ENCODE measurements at places on chromosomes 11 and 22. TPM values are rescaled to one million over a fixed set of nuclear protein-coding genes. Genes with fewer than 3 reads are reported as not detected.
A peak's percentile ranks its signal among the peaks of the same experiment; 100 is the strongest.

DNA sequence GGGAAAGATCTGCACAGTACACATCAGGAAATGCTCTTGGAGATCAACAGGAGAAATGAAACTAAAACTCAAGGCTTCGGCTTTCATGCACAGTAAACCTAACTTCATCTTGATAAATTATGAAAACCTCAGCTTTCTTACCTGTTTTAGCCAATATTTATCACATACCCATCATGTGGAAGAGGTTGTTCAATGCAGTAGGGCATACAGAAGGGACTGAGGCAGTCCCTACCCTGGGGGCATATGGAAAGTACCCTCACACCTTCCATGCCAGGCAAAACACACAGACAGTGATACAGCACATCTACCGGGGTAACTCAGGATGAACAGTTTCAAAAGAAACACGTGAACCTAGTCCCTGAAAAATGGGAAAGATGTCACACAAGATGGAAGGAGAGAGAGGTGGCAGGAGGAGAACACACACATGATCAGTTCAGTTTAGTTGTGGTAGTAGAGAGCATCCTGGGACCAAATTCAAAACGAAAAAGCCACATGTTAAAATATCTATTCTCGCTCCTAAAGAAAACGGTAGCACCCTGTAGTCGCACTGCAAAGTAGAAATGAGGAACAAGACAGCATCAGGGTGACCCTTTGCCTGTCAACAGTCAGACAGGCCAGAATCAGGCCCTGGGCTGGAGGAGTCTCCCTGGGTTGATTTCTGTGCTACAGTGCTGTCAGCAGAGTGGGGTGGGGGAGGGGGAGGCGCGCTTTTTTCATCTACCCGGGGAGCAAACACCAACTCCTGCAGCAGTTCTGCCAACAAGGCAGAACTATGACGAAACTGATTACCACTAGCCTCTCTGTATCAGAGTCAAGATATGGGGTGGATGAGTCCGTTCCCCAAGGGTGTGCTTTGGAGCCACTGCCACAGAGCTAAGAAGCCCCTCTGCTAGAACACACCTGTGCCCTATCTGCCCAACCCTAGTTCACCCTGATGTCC, 1.3 kb downstream of the HIRA start:
- H3K4me3 ChIP-seq: peak overlapping the region; percentile 90
- H3K27me3 ChIP-seq: no peaks in the 10 kb centered on the region
- H3K4me1 ChIP-seq: peaks cover 26% of the 10 kb centered on the region
- DNase-seq: no peak
- peaks cover 9% of the 10 kb centered on the region for H3K36me3 ChIP-seq
- peak overlapping the region; percentile 84 for H3K27ac ChIP-seq

The GRM5 gene
- total RNA-seq: 0.17 TPM

DNA sequence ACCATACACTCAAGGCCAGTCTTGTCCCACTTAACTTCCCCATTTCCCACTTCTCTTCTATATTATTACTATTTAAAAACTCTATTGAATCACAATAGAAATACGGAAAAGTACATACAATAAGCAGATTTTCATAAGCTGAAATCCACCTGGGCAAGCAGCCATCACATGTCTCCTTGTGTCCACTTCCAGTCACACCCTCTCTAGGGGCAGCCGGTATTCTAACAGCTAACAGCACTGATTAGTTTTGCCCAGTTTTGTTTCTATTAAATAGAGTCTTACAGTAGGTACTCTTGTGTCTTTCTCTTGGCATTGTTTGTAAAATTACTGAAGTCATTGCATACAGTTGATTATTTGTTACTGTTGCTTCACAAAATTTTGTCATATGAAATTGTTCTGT, 37.8 kb downstream of the PPP6R3 start:
- no peaks in the 10 kb centered on the region for H3K27me3 ChIP-seq
- no peak overlapping the region for H3K27ac ChIP-seq
- H3K4me3 ChIP-seq: no peak overlapping the region
- H3K4me1 ChIP-seq: peaks cover 40% of the 10 kb centered on the region

DNA sequence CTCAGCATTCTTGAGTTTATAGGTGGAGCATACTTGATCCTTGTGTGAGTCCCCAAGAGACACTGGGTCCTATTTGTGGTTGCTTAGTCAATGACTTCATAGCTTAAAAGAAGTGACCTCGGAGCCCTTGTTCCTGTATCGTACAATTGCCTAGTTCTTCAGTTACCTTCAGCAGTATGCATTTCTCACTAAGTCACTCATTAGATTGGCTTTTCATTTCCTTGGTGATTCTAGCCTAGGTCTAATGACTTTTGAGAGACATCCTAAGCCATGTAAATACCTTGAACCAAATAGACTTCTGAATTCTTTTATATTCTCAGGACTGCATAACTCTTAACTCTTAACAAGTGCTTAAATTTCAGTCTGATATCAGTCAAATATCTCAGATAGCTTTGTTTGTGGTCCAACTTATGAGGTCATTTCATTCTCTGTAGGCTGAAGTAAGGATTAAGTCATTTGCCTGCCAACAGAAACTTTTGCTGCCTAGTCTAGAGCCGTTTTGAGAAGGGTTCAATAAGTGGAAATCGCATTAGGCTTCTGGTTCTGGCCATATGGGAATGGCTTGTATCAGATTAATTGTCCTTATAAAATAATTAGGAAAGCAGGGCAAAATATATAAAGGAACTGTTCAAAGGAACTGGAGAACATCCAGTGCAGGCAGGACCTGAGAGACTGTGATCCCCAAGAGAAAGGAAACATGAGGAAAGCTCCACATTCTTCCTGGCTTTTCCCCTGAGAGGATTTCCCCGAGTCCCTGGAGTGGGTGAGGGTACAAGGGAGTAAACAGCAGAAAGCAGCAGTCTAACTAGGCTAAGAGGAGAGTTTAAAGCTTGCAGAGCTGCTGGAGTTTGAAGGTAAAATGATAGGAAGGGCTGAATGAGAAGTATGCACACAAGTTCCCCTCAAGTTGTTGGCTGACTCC, 39.9 kb downstream of the TRAF6 start:
- H3K4me1 ChIP-seq: peaks cover 5% of the 10 kb centered on the region
- no peak overlapping the region for H3K27ac ChIP-seq
- no peak overlapping the region for H3K4me3 ChIP-seq
- peaks cover 3% of the 10 kb centered on the region for H3K36me3 ChIP-seq
- DNase-seq: no peak
- H3K27me3 ChIP-seq: peaks cover 3% of the 10 kb centered on the region

DNA sequence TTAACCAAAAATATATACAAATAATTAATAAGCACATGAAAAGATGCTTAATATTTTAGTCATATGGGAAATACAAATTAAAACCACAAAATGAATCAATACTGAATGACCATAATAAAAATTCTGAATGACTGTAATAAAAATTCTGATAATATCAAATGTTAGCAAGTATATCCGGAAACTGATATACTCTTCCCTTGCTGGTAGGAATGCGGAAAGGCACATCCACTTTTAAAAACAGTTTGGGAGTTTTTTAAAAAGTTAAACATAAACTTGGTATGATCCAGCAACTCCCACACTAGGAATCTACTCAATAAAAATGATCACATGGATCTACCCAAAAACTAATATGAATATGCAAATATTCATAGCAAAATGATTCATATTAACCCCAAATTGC, 30.8 kb upstream of the GRIA4 start:
- H3K4me1 ChIP-seq: no peaks in the 10 kb centered on the region
- no peak overlapping the region for H3K4me3 ChIP-seq
- no peak for DNase-seq
- H3K27me3 ChIP-seq: no peaks in the 10 kb centered on the region
- no peak overlapping the region for H3K27ac ChIP-seq
